ENCODE measurements at places on chromosomes 1 and 21. TPM values are rescaled to one million over a fixed set of nuclear protein-coding genes. Genes with fewer than 3 reads are reported as not detected.
A peak's percentile ranks its signal among the peaks of the same experiment; 100 is the strongest.

Gene SLC25A33
- total RNA-seq = 14.5 TPM

Gene NOS1AP
- total RNA-seq = 2.6 TPM

DNA sequence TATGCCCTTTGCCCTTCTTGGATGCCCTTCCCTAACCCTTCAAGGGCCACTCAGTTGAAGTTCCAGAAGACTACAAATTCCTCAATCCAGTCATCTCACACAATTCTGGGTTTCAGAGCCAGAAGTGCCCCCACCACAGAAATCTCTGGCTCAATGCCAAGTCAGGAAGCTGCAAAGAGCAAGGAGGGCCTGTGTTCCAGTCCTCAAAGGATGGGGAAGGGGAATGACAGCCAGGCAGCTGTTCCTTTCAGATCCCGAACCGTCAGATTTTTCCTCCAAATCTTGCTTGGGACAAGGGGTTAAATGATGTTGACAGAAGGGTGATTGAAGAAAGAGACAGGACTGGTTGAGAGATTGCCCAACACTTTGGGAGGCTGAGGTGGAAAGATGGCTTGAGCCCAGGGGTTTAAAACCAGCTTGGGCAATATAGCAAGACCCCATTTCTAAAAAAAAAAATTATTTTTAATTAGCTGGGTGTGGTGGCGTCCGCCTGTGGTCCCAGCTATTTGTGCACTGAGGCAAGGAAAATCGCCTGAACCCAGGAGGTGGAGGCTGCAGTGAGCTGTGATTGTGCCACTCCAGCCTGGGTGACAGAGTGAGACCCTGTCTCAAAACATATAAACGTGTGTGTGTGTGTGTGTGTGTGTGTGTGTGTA lies 716 bp upstream of the HPDL start:
- H3K4me3 ChIP-seq = no peak overlapping the region
- H3K27ac ChIP-seq = no peak overlapping the region
- peaks cover 9% of the 10 kb centered on the region for H3K4me1 ChIP-seq
- no peaks in the 10 kb centered on the region for H3K36me3 ChIP-seq
- H3K27me3 ChIP-seq = no peaks in the 10 kb centered on the region

- H3K4me1 ChIP-seq = peaks cover 32% of the 10 kb centered on the region
- DNase-seq = peak; percentile 97
- peak overlapping the region; percentile 59 for H3K4me3 ChIP-seq
- peak overlapping the region; percentile 97 for H3K27ac ChIP-seq
- H3K36me3 ChIP-seq = no peaks in the 10 kb centered on the region
Measured at GRCh38 chr1:162003830-162004215, 19.8 kb downstream of the OLFML2B start.

All from PC-3 (cell line).